Hippocampal formation (tissue), 2 donors: ENCODE measurements at places on chromosomes 5 and 9.

DNA sequence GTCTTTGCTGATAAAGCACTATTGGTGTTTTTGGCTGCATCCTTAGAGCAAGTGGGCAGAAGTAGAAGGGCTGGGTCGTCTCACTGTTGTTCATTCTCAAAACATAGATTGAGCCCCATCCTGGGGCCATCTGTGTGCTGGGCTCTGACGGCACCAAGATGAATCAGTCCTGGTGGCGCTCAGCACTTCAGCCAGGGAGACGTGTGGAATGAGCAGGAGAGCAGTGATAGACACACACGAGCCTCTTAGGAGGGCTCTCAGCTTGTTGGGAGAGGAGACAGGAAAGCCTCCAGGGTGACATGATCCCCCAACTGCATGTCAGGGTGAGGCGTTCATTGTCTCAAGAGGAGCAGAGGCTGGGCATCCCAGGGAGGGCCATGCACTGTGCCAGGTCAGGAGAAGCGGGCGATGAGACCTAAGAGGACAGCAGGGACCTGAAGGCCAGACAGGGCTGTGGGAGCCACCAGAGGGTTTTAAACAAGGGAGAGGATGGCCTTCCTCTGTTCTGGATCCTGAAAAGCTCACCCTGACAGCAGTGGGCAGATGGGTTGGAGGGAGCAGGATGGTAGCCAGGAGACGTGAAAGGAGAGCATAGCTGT is 115.8 kb downstream of the DAB2IP start:
- no peak for DNase-seq

- no peak for DNase-seq
Measured at GRCh38 chr5:41127967-41128690, 57.0 kb upstream of the MROH2B start.

- no peak for DNase-seq
Measured at GRCh38 chr5:142862594-142862993, 92.4 kb downstream of the ARHGAP26 start.

- DNase-seq, result no peak
Measured at GRCh38 chr5:59462956-59463355, 430.6 kb downstream of the PDE4D start.

GRCh38 chr5:149445739-149446369 is 66.8 kb upstream of the IL17B start:
- DNase-seq, result no peak

GRCh38 chr9:87718852-87719612 is 6.9 kb upstream of the CTSL start:
- no peak for DNase-seq
